ENCODE measurements at places on chromosomes 1 and 21.

DNA sequence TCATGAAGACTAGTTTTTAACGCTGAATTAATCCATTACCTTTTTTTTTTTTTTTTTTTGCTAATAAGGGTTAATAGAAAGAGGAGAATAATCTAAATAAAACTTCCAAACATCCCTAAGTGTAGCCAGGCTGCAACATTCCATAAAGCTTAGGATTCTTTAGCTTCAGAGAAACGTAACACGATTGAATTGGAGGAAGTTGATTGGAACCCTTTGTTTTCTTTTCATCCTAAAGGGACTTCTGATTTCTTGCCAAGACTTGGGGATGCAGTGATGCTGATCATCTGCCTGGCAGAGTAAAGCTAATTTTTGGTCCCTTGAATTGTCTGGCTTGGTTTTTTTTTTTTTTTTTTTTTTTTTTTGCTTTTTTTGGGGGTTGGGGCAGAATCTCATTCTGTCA is 142.9 kb downstream of the VPS13D start:
- no peak for DNase-seq

GRCh38 chr21:15722591-15723324 is 7.0 kb upstream of the USP25 start:
- no peak for DNase-seq

GRCh38 chr1:9843576-9843945 is 19.8 kb upstream of the CLSTN1 start:
- no peak for DNase-seq

- DNase-seq = no peak
These were observed 11.0 kb upstream of the PAQR6 start for GRCh38 chr1:156258859-156259258.

DNA sequence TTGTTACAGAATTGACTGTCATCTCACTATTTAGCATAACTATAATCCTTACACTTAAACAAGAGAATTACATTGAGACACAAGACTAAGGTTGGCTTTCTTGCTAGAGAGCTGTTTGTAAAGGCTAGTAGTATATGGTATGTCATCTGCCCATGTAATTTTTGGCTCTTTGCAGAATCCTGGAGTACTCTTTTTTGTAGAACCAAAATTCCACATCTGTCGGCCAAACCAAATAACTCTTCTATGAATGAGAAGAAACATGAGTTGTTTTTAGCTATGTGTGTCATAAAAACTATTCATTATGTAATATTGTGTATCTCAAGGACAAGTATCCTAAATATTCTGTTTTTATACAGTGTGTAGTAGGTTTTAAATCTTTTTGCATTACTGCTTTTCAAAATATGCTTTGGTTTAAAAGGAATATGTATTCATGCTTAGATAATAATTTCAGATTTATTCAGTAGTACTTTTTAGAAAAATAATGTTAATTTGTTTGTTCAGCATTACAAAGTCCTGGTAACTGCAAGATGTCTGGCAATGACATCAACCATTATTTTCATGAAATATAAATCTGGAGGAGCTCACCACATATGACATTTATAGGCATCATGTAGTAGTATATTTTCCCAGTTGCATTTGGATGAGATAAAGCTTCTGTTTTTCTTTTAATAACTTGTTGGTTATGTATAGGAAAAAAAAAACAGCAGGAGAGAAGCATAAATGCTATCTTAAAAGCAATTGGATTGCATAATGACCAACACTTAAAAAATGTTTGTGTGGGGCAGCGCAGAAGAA is 159.8 kb downstream of the HS2ST1 start:
- no peak for DNase-seq

DNA sequence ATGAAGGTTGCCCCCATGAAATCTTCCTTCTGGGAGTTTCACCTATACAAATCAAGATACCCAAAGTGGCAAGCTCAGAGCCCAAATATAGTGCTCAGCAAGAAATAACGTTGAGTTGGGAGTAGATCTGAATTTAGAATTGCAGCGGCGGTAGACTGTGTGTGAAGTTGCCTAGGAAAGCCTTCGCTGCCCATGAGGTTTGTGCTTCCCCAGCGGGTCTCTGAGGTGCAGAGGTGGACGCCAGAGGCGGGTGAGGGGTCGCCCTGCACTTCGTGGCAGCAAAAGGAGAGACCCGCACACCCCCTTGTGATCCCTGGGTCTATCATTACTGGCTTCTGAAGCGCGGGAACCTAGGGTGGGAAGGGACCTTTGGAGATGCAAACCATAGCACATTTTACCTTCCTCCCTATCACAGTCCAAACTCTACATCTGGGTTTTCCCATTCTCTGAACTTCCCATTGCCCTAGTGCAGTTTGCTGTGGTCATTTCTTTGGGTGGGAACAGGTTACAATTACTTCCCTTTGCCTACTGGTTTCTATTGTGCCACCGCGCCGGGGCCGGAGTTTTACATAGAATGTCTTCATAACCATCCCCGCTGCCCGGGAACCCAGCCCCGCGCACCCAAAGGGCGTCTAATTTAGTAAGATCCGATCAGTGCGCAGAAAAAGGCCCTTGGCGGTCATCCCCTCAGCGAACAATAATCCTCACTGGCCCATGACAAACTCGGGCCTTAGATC is 5.2 kb downstream of the TBX15 start:
- DNase-seq = no peak

GRCh38 chr1:157652859-157653493 is 47.6 kb downstream of the FCRL3 start:
- DNase-seq = no peak

DNA sequence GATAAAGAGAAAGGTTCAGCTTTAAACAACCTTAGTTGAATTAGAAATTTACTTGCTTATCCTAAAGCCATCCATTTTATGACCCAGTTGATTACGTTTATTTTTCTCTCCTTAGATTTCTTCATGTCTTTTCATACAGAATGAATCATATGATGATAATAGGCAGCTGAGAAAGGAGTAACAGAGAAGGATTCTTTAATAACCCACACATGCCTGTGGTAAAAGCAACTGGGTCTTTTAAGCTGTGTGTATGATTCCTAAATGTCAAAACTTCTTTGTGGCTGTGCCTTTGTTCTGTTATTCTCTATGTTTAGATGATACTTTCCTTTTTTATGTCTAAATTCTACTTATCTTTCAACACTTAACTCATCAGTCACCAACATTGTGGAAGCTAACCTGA is 626.5 kb downstream of the NCAM2 start:
- no peak for DNase-seq

DNA sequence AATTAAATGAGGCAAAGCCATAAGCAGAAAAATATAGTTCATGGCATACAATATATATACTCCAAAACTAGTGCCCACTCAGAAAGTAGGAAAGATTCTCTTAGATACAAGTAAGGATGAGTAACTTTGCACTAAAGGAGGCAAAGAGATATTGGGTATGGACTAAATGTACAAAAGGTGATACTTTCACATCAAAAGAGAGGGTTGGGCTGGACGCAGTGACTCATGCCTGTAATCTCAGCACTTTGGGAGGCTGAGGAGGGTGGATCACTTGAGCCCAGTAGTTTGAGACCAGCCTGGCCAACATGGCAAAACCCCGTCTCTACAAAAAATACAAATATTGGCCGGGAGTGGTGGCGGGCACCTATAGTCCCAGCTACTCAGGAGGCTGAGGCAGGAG is 6.7 kb downstream of the KYAT3 start:
- DNase-seq = no peak

DNA sequence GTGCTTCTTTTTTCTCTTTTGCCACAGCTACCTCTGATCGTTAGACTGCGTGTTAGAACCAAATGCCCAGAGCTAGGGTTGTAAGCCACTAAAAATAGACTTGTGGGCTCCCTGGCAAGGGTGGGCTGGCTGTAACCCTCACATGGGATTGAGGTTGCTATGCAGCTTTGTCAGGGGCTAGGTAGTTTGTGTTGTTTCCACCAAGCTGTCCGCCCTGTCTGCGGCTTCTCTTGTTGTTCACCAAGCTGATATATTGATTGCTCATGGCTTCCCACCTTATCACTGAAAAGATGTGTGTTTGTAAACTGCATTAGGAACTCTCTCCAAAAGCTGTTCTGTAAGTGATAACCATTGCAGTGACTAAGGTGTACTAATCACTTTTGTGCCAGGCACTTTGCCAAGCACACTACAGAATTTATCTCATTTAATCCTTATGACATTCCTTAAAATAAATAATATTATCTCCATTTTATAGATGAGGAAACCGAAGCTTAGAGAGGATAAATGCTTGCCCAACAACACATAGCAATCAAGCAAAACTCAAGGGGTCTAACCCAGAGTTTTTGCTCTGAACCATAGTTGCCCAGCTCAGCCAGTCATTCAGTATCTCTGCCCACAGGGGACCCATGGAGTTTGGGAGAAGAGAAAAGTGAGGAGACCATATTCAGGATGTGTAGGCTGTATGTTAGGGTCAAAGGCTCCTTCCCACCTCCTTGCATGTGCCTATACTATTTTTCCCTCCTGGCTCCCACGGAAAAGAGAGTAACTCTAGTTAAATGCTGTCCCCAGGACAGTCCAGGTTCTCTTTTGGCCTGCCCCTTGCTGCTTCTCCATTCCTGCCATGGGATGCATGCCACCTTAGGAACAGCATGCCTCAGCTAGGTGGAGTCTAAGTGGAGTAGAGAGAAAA is 42.2 kb upstream of the TARBP1 start:
- no peak for DNase-seq

GRCh38 chr1:43783671-43784205 is 76.4 kb downstream of the ST3GAL3 start:
- DNase-seq = no peak

DNA sequence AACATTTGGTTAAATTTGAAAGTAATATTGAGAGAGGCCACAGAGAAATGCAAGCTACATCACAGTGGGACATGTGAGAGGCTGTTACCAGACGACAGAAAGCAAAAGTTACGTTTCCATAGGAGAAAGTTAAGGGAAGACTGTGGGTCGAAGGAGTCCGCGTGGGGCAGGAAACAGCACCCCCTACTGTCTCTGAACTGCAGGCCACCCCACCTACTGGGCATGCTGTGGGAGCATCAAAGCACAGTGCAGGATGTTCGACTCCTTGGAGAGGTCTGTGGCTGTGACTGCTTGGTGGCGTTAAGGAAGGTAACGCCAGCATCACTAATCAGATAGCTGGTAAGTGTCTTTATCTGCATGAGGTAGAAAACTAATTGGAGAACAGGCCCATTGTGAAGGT is 123.9 kb downstream of the PTBP2 start:
- DNase-seq = peak; percentile 1

GRCh38 chr1:59367301-59368007 is 70.6 kb downstream of the FGGY start:
- DNase-seq = no peak

DNA sequence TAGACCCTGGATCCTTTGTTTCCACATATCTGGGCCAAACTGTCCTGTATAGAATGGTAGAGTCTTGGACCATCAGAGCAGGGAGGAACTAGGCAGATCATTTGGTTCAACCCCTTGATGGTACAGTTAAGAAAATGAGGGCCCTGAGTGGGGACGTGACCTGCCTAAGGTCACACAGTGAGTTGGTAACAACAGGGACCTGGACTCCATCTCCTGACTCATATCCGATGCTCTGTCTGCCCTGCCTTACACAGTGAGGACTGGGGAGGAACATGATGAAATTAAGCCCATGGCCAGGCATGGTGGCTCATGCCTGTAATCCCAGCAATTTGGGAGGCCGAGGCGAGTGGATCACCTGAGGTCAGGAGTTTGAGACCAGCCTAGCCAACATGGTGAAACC is 440.2 kb downstream of the PTPRU start:
- DNase-seq = no peak

Measured in T-helper 1 cell (primary cell).